ENCODE measurements at places on chromosomes 7 and 10. TPM values are rescaled to one million over a fixed set of nuclear protein-coding genes. Genes with fewer than 3 reads are reported as not detected.

Gene CLDN15
- total RNA-seq, result 18.6 TPM

Gene NUDT1
- total RNA-seq, result 10.0 TPM

Gene INA
- not detected for total RNA-seq

Gene BLNK
- total RNA-seq, result 4.3 TPM

Gene PDE6C
- not detected for total RNA-seq

DNA sequence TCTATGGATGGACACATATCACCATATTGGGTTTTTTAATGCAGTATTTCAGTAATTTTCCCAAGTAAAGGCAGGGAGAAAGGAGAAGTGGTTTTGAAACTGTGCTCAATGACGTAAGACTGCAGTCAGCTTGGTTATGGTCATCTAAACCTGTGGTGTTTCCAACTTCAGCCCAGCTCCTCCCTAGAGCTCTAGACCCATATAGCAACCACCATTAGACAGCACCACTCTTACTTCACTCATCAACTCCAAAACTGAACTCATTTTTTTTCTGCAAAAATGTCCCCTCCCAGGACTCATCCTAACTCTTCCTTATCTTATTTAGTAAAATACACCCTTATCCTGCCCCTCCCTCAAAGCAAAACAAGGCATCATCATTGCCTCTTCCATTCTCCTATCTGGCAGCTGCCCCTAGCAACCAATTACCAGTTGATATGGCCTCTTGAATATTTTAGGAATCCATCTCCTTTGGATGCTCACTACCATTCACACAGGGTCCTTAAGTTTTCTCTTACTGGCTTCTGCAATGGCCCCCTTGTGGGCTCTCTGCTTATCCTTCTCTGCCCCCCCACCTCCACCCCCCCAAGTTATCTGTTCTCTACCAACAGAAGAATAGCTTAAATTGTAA lies 1.5 kb upstream of the RALA start:
- H3K4me3 ChIP-seq, result no peak overlapping the region
- no peaks in the 10 kb centered on the region for H3K36me3 ChIP-seq
- no peaks in the 10 kb centered on the region for H3K27me3 ChIP-seq
- peaks cover 12% of the 10 kb centered on the region for H3K4me1 ChIP-seq
- no peak for DNase-seq

GRCh38 chr7:13421776-13422175 lies 567.7 kb downstream of the ETV1 start:
- H3K4me3 ChIP-seq, result no peak overlapping the region
- no peak for DNase-seq
- no peak overlapping the region for H3K27ac ChIP-seq
- no peaks in the 10 kb centered on the region for H3K27me3 ChIP-seq

Gene TDRD1
- total RNA-seq, result 1.2 TPM

DNA sequence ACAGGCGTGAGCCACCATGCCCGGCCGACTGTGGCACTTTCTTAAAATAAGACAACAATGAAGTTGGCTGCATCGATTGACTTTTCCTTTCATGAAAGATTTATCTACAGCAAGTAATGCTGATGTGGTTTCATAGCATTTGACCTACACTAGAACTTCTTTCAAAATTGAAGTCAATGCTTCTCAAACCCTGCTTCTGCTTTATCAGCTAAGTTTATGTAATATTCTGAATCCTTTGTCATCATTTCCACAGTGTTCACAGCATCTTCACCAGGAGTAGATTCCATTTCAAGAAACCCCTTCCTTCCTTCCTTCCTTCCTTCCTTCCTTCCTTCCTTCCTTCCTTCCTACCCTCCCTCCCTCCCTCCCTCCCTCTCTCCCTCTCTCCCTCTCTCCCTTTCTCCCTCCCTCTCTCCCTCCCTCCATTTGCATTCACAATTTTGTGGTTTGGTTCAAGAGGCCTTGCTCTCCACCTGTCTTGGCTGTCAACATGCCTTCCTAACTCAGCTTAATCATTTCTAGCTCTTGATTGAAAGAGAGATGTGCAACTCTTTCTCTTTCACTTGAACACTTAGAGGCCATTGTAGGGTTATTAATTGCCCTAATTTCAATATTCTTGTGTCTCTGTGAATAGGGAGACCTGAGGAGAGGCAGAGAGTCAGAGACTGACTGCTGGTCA lies 52.1 kb downstream of the HDAC9 start:
- no peak overlapping the region for H3K4me3 ChIP-seq
- no peak overlapping the region for H3K27ac ChIP-seq
- H3K36me3 ChIP-seq, result no peaks in the 10 kb centered on the region
- H3K27me3 ChIP-seq, result no peaks in the 10 kb centered on the region
- H3K4me1 ChIP-seq, result no peaks in the 10 kb centered on the region

Gene GSDME
- 25.8 TPM for total RNA-seq

DNA sequence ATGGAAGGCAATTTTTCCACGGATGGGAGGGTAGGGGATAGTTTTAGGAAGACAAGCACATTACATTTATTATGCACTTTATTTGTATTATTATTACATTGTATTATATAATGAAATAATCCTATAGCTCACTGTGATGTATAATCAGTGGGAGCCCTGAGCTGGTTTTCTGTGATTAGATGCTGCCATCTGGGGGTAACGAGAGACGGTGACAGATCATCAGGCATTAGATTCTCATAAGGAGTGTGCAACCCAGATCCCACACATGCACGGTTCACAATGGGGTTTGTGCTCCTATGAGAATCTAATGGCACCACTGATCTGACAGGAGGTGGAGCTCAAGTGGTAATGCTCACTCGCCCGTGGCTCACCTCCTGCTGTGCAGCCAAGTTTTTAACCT lies 103.9 kb upstream of the STK17A start:
- no peaks in the 10 kb centered on the region for H3K27me3 ChIP-seq
- no peak overlapping the region for H3K4me3 ChIP-seq
- H3K27ac ChIP-seq, result no peak overlapping the region
- no peaks in the 10 kb centered on the region for H3K4me1 ChIP-seq
- DNase-seq, result no peak

Gene KCNMA1
- total RNA-seq, result 23.5 TPM

GRCh38 chr7:16940776-16941175 lies 59.0 kb upstream of the AGR3 start:
- H3K4me1 ChIP-seq, result no peaks in the 10 kb centered on the region
- no peak for DNase-seq
- no peak overlapping the region for H3K27ac ChIP-seq
- no peaks in the 10 kb centered on the region for H3K27me3 ChIP-seq
- no peak overlapping the region for H3K4me3 ChIP-seq
- no peaks in the 10 kb centered on the region for H3K36me3 ChIP-seq

Gene CPN1
- not detected for total RNA-seq

Gene ZNF800
- total RNA-seq, result 31.4 TPM

Gene RHEB
- total RNA-seq, result 94.8 TPM

- DNase-seq, result no peak
- no peak overlapping the region for H3K27ac ChIP-seq
- no peak overlapping the region for H3K4me3 ChIP-seq
- no peaks in the 10 kb centered on the region for H3K4me1 ChIP-seq
- no peaks in the 10 kb centered on the region for H3K36me3 ChIP-seq
Measured at GRCh38 chr10:14667280-14667679, 107.4 kb downstream of the FAM107B start.

GRCh38 chr10:8066124-8066523 lies 11.6 kb downstream of the GATA3 start:
- no peaks in the 10 kb centered on the region for H3K4me1 ChIP-seq
- H3K4me3 ChIP-seq, result no peak overlapping the region
- H3K27ac ChIP-seq, result no peak overlapping the region
- no peak for DNase-seq
- no peaks in the 10 kb centered on the region for H3K27me3 ChIP-seq
- no peaks in the 10 kb centered on the region for H3K36me3 ChIP-seq

- no peak overlapping the region for H3K27ac ChIP-seq
- no peaks in the 10 kb centered on the region for H3K4me1 ChIP-seq
- DNase-seq, result no peak
- no peaks in the 10 kb centered on the region for H3K36me3 ChIP-seq
Measured at GRCh38 chr10:118908557-118909256, 120.8 kb upstream of the NANOS1 start.

DNA sequence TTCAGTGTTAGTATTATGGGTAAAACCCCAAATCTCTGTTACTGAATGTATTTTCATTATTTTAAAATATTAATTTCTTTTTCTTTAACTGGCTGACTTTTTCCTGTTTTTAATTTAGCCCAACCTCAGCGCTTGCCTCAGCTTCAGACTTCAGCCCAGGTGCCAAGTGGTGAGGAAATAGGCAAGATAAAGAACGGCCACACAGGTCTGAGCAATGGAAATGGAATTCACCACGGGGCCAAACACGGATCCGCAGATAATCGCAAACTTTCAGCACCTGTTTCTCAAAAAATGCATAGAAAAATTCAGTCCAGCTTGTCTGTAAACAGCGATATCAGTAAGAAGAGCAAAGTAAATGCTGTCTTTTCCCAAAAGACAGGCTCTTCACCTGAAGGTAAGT lies 57.5 kb downstream of the MDFIC start:
- no peaks in the 10 kb centered on the region for H3K27me3 ChIP-seq
- no peak overlapping the region for H3K27ac ChIP-seq
- H3K4me3 ChIP-seq, result no peak overlapping the region
- no peaks in the 10 kb centered on the region for H3K36me3 ChIP-seq
- no peaks in the 10 kb centered on the region for H3K4me1 ChIP-seq

GRCh38 chr10:62048919-62049623 lies 147.6 kb downstream of the ARID5B start:
- no peaks in the 10 kb centered on the region for H3K36me3 ChIP-seq
- no peaks in the 10 kb centered on the region for H3K27me3 ChIP-seq
- H3K4me3 ChIP-seq, result peak overlapping the region; percentile 76
- H3K4me1 ChIP-seq, result peaks cover 23% of the 10 kb centered on the region
- H3K27ac ChIP-seq, result peak overlapping the region; percentile 92

DNA sequence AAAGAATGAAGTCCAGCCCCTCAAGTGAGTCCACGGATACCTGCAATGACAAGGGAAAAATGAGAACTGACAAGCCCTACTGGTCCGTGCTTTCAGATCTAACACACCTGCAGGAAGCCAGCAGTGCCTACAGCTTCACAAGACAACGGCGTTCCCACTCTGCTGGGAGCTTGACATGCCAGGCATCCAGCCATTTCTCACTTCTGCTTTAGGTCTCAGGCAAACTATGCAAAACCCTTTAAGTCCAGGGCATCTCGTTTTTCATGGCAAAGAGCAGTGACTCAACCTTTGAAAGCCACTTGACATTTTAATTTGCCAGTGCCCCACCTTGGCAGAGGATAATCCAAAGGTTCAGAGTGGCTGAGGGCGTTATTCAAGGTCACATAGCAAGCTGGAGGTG lies 49.1 kb upstream of the GPAM start:
- DNase-seq, result no peak
- no peak overlapping the region for H3K4me3 ChIP-seq
- no peaks in the 10 kb centered on the region for H3K36me3 ChIP-seq
- H3K27me3 ChIP-seq, result no peaks in the 10 kb centered on the region

Gene FBXO24
- total RNA-seq, result 0.34 TPM

DNA sequence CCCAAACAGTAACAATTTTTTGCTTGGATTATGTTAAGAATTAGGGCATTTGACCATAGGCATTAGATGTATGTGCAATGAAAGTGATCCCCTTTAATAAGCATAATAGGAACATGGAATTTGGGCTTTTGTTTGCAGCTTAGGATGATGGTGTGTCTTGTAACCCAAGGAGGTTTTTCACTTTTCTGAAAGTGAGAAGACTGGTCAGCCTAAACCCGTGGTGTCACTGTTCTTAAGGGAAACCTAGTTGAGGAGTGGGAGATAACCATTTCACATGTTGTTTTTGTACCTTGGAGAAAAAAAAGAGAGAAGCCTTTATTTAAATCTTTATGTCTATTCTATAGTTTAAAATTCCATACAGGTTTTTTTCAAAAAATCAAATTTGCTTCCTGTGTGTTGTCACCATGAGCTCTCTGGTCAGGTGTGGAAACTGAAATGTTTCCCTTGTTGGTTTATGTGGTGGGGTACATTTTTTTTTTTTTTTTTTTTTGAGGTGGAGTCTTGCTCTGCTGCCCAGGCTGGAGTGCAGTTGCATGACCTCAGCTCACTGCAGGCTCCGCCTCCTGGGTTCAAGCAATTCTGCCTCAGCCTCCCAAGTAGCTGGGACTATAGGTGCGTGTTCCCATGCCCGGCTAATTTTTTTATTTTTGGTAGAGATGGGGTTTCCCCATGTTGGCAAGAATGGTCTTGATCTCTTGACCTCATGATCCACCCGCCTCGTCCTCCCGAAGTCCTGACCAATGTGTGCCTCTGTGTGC lies 7.7 kb downstream of the CCM2 start:
- H3K27ac ChIP-seq, result no peak overlapping the region
- H3K27me3 ChIP-seq, result no peaks in the 10 kb centered on the region
- H3K4me3 ChIP-seq, result no peak overlapping the region

- H3K4me1 ChIP-seq, result no peaks in the 10 kb centered on the region
- DNase-seq, result no peak
- no peak overlapping the region for H3K27ac ChIP-seq
- H3K4me3 ChIP-seq, result no peak overlapping the region
- H3K27me3 ChIP-seq, result no peaks in the 10 kb centered on the region
Measured at GRCh38 chr7:37187179-37187578, 261.5 kb downstream of the ELMO1 start.
